ENCODE measurements at places on chromosomes 13 and 19.

DNA sequence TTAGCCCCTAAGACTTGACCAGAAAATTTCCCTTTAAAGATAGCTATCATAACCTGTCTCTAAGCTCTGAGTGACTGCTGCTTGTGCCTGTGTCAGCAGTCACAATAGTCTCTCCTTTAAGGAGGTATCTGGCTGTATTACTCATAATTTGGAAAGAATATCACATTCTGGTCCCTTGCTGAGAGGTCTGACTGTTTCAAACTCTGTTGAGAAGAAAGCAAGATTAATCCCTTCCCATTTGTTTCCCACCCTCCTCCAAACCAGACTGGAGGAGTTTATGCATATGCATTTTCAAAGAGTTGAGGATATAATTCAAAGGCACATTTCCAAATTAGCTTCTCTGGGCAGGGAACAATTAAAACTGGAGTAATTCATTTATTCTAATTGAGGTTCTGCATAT, 2.3 kb downstream of the HTR2A start:
- no peak for DNase-seq

DNA sequence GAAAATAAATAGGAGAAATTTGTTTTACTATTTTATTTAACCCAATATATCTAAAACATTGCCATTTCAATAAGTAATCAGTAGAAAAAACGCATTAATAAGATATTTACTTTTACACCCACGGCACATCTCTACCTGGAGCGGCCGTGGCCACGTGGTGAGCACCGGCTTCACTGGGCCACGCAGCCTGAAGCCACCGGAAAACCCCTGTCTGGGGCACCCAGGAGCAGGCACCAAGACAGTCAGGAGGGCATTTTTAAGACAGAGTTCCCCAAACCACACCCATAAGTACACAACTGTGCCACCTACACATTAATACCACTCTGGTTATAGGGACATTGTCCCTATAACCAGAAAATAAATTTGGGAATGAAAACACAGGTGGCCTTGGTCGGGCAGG, 80.9 kb downstream of the SPACA7 start:
- no peak for DNase-seq

DNA sequence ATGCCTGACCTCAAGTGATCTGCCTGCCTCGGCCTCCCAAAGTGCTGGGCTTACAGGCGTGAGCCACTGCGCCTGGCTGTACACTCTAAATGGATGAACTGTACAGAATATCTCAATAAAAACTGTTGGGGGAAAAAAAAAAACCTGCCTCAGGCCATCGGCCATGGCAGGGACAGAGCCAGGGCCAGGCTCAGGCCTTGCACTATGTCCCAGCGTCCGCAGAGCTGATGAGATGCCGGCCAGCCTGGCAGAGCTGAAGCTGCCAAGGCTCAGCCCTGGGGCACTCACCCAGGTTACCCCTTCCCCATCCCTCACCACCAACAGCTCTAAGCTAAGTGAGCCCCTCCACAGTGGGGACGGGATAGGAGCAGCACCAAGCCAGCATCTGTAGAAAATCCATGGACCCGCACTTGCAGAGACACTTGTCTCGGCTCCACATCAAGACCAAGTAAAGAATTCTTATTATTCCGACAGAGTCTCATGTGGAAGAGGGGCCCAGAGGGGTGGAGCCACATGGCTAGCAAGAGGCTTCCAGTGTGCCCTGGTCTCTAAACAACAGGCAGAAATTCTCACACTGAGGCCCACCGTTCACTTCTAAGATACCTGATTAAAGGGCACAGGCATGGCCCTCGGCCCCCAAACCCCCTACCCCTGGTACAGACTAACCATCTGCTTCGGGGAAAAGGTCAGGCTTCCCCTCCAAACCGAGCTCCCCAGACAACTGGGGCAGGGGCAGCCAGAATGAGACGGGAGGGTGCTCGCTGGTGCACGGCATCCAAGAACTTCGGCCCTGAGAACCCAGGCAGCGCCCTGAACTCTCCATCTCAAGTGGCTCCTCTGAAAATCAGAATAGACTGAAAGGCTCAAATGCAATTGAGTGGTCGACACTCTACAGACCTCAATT, 5.8 kb downstream of the PPP6R1 start:
- no peak for DNase-seq

- DNase-seq, result no peak
These were observed 51.5 kb downstream of the ATP7B start for GRCh38 chr13:51959773-51960172.

DNA sequence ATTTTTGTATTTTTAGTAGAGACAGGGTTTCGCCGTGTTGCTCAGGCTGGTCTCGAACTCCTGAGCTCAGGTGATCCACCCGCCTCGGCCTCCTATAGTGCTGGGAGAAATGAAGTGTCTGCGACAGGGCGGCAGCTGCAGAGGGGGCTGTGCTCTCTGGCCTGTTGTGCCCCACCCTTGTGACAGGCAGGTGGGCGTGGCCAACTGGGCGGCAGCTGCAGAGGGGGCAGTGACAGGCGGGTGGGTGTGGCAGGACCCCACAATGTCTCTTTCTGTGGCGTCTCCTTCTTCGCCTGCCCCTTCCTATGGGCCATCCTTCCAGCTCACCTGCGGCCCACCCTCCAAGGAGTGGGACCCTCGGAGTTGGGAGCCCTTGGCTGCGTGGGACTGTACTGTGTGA, 11.8 kb downstream of the STK11 start:
- no peak for DNase-seq

DNA sequence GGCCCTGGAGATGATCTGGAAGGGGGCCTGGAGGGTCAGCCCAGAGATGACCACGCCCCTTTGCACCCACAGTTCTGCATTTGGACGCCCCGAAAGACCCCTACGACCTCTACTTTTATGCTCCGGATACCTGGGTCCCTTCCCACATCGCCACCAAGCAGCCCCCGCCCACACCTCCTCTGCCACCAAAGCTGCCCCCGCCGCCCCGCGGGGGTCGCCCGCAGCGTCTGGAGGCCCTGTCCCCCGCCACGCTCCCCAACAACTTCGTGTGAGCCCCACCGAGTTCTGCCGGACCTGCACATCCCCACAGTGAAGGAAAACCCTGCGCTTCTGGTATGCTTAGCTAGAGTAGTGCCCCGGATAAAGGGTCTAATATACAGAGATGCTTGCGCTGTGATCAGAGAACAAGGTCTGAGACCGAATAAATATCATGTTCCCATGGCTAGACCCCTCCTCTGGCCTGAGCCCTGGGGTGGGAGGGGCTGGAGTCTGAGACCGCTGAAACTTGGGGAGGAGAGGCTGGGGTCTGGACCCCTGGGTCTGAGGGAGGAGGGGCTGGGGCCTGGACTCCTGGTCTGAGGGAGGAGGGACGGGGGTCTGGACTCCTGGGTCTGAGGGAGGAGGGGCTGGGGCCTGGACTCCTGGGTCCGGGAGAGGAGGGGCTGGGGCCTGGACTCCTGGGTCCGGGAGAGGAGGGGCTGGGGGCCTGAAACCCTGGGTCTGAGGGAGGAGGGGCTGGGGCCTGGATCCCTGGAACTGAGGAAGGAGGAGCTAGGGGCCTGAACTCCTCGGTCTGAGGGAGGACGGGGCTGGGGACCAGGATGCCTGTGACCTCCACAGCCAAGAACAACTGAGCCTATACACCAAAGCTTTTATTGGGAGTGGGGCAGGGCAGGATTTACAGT, 3.6 kb downstream of the GFY start:
- DNase-seq, result no peak

- no peak for DNase-seq
These were observed 105.8 kb downstream of the SOX1 start for GRCh38 chr13:112172641-112173251.

GRCh38 chr13:45542878-45543277, 72.7 kb downstream of the ERICH6B start:
- DNase-seq, result no peak

GRCh38 chr13:114151031-114151430, 18.6 kb upstream of the RASA3 start:
- DNase-seq, result peak; percentile 76

DNA sequence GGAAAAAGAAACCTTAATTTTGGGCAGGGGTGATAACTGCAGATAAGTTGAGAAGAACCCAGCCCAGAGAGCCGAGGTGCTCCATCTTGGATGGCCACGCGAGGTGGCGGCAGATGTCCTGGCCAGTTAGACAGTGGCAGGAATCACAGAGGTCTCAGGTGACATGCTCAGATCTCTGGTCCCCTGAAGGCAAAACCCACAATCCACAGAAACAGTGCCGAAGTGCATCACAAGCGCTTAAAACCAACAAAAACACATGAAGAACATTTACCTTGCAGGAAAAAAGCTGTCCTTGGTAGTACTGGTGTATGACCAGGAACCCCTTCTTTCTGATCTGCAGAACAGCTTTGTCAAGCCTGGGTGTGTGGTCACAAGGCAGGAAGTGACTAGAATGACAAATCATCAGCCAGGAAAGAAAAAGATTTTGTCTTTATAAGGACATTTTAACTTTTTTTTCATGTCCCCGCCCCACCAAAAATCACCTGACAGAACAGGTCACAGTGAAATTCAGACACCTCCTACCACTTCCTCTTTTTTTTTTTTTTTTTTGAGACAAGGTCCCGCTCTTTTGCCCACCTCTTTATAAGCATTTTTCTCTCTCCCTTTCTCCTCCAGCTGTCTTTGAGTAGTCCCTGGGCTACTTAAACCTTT, at the start of gene LCP1:
Gene LCP1 (minus strand): TSS at position 338 of the 651 bp plus-strand sequence. CDS start 22,515 bp downstream, outside the sequence.
- DNase-seq, result peak; percentile 94

GRCh38 chr13:36919171-36919832, 736 bp downstream of the SMAD9 start:
- no peak for DNase-seq

- no peak for DNase-seq
These were observed 91.3 kb downstream of the UQCRFS1 start for GRCh38 chr19:29121684-29122083.

GRCh38 chr13:27449081-27449603, 1.2 kb downstream of the MTIF3 start:
- no peak for DNase-seq

DNA sequence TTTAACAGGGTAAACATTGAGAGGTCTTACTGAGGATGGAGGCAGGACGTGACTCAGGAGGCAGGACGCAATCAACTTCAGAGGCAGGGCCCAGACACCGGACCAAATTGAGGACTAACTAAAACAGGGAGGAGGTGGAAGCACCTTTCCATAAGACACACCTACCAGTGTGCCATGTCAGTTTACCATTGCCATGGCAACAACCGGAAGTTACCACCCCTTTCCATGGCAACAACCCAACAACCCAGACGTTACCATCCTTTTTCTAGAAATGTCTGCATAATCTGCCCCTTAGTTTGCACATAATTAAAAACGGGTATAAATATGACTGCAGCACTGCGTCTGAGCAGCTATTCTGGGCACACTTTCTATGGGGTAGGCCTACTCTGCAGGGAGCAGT, 53.5 kb upstream of the SOX21 start:
- DNase-seq, result no peak

DNA sequence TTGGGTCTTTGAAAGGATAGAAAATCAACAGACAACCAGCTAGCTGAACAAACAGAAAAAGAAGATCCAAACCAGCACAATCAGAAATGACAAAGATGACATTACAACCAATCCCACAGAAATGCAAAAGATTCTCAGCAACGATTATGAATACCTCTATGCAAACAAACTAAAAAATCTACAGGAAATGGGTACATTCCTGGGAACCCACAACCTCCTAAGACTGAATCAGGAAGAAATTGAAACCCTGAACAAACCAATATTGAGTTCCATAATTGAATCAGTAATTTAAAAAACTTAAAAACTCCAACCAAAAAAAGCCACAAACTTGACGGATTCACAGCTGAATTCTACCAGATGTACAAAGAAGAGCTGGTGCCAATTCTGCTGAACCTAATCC, 20.9 kb upstream of the C1QTNF9B start:
- DNase-seq, result no peak

- no peak for DNase-seq
These were observed 14.6 kb upstream of the SLC7A10 start for GRCh38 chr19:33240181-33240771.

GRCh38 chr13:76570510-76570971, 315.7 kb downstream of the KCTD12 start:
- no peak for DNase-seq

- no peak for DNase-seq
These were observed 253.2 kb downstream of the SUCLA2 start for GRCh38 chr13:47747901-47748300.
